Stimulated activated CD8-positive, alpha-beta memory T cell treated with anti-CD3 and anti-CD28 coated beads, Interleukin-7, amount 100 ng/mL, for 1 hour (primary cell): ENCODE measurements at places on chromosomes 1 and 21.

- no peak for DNase-seq
Observed at GRCh38 chr1:53187401-53187800, 9.2 kb upstream of the CPT2 start.

GRCh38 chr1:150567341-150567716 lies 12.1 kb downstream of the MCL1 start:
- DNase-seq, result no peak

GRCh38 chr1:237580726-237581125 lies 310.0 kb downstream of the ZP4 start:
- DNase-seq, result no peak

DNA sequence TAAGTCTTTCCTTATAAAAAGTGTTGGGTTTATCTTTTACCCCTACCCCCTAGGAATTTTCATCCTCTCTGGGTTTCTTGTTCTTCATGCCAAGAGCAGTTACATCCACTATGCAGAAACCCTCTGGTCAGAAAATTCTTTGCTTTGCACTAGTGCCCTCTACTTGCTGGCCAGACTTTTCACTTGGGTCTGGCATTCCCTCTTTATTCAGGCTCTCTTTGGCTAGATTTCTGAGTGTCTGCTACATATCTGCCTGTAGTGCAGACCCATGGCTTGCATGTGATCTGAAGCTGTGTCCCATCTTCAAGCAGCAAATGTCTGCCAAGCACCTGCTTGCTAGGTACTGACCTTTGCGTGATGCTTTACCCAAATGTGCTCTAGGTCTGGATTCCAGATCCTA lies 237.0 kb downstream of the GPATCH2 start:
- no peak for DNase-seq

- DNase-seq, result no peak
Observed at GRCh38 chr1:1245817-1246576, 525 bp downstream of the C1QTNF12 start.

- no peak for DNase-seq
Observed at GRCh38 chr1:202005958-202006357, 4.4 kb upstream of the ELF3 start.

DNA sequence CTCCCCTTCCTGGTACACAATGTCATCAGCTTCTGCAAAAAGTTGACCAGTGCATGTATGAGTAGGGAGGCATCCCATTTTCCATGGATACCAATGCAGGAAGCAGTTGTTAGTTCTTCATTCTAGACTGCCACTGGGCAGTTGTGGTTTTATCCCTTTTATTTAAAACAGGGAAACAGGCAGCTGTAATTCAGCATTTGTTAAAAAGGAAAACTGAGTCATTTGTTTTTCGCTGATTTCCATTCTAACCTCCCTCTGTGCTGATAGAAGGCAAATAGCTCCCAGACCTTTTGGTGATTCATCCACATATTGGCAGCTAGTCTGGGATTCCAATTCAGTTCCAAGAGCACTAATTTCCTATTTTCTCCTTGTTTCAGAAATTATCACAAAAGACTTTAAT lies 21.1 kb upstream of the ABCA4 start:
- no peak for DNase-seq

- DNase-seq, result no peak
Observed at GRCh38 chr1:247472035-247472434, 14.1 kb upstream of the OR2B11 start.

GRCh38 chr1:234212764-234213657 lies 160.2 kb upstream of the COA6 start:
- no peak for DNase-seq
